Right renal cortex interstitium (tissue), 3 donors: ENCODE measurements at places on chromosomes 6 and 20.

DNA sequence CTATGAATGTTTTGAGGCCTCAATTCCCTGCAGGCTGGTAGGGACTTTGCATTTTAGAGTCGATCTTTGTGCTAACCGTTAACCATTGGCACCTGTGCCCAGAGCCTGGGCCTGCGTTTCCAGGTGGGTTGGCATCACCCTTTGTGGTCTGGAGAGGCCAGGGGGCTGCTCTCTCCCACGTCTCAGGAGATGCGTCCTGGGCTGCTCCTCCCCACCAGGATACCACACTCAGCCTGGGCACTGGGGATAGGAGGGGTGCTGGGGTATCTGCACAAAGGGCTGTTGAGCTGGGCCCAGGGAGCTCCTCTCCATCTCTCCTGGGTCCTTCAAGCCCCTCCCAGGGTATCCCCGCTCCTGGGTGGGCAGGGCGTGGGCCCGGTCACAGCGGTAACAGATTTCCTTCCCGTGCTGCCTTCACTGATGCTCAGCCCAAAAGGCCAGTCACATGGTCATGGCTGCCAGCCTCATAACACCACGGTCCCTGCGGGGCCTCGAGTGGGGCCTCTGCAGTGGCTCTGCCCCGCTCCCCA lies 266.2 kb downstream of the TAF4 start:
- no peak for DNase-seq

DNA sequence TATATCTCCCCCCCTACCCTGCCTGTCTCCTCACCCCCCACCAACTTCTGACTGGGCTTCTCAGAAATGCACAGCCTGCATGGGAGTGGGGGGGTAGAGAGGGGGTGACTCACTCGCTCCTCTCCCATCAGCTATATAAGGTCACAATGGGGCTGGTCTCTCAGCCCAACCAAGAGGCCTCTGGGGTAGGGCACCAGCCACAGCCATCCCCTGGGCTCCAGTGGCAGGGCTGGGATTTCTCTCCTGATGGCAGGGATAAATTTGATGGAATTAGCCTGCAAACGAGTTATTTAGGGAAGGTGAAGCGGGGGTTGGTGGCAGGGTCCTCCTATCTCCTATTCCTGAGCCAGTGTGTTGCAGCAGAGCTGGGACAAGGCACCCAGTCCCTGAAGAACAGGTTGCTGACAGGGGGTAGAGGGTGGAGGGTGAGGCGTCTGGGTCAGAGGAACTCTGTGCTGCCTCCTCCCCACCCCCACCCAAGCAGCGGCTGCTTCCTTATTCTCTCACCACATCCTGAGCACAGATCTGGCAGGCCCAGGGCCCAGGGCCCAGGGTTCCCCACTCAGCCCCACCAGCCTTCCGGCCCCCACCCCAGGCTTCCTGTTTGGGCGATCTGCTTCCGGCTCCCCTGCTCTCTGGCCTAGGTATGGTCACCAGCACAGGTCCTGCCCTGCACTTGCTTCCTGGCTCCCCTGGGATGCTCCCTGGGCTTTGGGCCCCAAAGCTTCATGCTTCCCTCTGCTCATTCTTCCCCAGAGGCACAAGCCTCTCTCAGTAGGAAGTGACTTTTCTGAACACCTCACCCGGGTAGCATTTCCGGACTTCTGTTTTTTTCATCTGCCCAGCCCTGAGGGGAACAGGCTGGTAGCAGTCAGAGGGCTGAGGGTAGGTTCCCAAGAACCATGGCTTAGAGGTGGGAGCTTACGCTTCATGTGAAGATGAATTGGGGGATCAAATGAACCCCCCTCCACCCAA lies 4.0 kb downstream of the PPP1R18 start:
- DNase-seq: no peak

- no peak for DNase-seq
Observed at GRCh38 chr6:24524805-24525204, 30.0 kb downstream of the ALDH5A1 start.

DNA sequence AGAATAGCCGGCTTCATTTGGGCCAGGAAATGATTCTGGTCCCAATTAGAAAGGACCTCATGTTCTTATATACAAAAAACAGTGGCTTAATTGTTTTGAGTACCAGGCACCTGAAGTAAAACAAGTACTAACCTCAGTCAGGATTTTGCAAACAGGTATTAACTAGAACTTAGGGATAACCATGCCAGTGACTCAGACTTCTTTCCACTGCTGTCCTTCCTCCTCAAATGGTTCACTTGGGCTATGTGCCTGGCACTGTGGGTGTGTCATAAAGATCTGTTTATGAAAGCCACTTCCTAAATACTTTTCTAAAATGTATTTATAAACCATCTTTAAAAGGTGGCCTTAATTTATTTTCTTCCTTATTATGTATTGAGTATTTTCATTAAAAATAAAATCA lies 10.7 kb downstream of the CLDN20 start:
- no peak for DNase-seq

DNA sequence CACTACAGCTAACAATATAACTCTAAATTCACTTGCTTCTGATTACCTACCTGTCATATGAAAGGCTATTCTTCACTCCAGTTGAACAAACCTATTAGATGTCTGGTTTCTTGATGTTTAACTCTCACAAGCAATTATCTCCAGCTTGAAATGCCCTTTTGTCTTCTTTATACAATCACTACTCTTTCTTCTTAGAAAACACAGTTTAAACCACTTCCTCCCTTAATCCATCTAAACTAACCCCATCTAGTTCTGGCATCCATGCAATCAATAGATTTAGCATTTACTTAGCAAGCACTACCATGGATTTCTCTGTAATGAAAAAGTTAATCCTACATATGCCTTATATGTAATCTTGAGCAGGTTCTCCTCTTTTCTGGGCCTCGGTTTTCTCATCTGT lies 127.3 kb downstream of the ATXN1 start:
- DNase-seq: no peak

GRCh38 chr6:141437685-141438084 lies 695.0 kb upstream of the GJE1 start:
- DNase-seq: no peak

GRCh38 chr6:157261606-157262005 lies 61.7 kb downstream of the TMEM242 start:
- no peak for DNase-seq
